NCI-H1092 treated with DMSO at 0.1 percent for 48 hours (cell line): ENCODE measurements at places on chromosomes 16 and 17.

DNA sequence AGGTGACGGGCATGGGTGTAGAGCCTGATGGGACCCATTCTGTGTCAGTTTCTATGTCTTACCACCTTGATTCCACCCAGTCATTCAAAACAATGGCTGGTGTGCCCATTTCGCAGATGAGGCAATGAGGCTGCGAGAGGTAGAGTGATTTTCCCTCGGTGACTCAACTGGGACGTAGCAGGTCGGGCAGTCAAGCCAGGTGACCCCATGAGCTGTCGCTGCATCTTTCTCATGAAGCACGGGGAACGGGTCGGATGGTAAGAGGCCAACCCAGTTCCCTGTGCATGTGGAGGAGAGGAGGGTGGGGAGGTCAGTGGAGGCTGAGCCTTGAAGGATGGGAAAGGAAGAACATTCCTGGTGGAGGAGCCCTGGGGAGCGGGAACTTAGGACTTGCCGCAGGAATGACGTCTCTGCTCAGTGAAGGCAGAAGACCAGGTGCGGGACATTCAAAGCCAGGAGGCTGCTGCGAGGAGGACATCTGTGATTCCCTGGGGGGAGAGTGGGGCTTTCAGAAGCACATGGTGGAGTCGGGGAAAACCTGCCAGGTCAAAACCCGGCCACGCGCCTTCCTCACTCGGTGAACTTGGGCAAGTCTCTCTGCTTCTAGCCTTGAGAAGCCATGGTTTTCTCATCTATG lies 1.1 kb downstream of the IL21R start:
- no peak for DNase-seq

- DNase-seq = no peak
Measured at GRCh38 chr17:51630101-51630671, 369.8 kb downstream of the UTP18 start.

- DNase-seq = no peak
Measured at GRCh38 chr17:74814453-74814852, 38.3 kb upstream of the NAT9 start.

DNA sequence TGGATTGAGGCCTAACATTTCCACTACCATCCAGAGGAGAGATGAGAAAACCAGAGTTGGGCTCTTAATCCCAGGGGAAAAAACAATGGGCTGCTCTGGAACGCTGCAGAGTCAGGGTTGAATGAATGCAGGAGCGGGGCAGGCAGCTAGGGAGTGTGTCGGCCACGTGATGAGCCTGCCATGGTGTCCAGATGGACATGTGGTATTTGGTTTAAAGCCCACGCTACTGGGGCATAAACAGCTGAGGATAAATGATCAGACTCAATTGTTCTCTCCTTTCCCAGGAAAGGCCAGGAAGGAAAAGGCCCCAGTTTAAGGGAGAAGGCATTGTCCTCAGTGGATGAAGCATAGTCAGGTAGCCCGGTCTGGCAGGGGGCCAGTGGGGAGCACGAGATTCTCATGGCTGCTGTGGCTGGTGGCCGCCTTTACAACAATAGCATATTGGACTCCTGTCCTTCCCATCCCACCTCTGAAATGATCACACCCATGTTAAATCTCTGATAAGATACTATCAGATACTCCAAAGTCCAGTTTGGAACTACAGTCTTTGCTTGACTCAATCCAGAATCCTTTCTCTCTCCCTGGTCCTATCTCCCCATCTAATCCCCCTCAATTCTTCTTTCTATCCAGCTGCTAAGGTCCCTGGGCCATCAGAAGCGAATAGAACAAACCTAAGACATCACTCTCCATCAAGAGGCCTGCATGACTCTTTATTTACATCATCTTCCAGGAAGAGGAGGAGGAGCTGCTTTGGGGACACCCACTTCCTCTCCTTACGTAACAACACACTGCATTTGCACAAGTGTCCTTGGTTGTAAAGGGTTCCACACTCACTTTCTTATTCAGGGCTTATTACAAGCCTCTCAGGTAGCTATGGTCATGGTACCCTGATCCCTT lies 20.4 kb downstream of the CA4 start:
- no peak for DNase-seq

DNA sequence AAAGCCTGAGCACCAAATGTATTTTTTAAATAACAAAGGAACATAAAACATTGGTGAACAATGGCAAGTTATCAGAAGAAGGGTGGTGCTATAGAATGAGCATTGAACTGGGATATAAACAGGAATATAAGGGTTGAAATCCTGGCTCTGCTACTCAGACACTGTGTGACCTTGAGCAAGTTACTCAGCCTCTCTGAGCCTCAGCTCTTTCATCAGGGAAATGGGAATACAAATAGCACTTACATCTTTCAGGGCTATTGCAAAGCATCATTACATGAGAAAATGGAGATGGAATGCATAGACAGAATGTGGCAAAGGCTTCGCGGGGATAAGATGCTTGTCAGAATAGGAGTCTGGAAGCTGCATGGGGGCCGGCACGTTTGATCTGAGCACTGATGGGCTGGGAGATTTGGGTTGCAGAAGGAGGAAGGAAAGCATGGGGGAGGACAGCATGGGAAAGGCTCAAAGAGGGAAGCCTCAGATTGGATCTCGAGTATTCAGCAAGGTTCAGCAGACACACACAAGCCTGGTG lies 4.8 kb upstream of the CDH5 start:
- no peak for DNase-seq

- no peak for DNase-seq
Measured at GRCh38 chr17:64109400-64109799, 20.5 kb downstream of the ERN1 start.

GRCh38 chr16:27311448-27311830 lies 2.3 kb upstream of the IL4R start:
- no peak for DNase-seq

DNA sequence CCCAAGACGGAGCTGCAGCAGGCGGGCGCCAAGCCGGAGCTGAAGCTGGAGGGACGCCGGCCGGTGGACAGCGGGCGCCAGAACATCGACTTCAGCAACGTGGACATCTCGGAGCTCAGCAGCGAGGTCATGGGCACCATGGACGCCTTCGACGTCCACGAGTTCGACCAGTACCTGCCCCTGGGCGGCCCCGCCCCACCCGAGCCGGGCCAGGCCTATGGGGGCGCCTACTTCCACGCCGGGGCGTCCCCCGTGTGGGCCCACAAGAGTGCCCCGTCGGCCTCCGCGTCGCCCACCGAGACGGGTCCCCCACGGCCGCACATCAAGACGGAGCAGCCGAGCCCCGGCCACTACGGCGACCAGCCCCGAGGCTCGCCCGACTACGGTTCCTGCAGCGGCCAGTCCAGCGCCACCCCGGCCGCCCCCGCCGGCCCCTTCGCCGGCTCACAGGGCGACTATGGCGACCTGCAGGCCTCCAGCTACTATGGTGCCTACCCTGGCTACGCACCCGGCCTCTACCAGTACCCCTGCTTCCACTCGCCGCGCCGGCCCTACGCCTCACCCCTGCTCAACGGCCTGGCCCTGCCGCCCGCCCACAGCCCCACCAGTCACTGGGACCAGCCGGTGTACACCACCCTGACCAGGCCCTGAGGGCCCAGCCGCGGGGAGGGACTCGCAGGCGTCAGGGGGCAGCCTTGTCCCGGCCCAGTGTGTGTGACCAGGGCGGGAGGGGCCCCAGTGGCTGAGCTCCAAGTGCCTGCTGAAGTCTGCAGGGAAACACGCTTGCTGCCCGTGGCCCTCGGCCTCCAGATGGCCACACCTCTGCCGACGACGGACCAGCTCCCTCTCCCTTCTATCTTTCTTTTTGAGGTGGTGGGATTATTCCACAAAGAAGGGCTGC lies 3.4 kb downstream of the SOX8 start:
- DNase-seq = no peak

GRCh38 chr16:20897253-20897897 lies 2.8 kb downstream of the DCUN1D3 start:
- DNase-seq = no peak

GRCh38 chr17:15261802-15262290 lies 3.3 kb downstream of the PMP22 start:
- no peak for DNase-seq

DNA sequence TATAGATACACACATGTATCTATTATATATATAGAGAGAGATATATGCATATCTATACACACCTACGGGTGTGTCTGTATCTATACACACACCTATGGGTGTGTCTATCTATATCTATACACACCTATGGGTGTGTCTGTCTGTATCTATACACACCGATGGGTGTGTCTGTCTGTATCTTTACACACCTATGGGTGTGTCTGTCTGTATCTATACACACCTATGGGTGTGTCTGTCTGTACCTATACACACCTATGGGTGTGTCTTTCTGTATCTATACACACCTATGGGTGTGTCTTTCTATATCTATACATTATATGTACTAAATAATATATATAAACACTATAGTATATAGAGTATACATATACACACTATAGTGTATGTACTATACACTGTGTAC lies 738.5 kb downstream of the MAF start:
- DNase-seq = no peak

DNA sequence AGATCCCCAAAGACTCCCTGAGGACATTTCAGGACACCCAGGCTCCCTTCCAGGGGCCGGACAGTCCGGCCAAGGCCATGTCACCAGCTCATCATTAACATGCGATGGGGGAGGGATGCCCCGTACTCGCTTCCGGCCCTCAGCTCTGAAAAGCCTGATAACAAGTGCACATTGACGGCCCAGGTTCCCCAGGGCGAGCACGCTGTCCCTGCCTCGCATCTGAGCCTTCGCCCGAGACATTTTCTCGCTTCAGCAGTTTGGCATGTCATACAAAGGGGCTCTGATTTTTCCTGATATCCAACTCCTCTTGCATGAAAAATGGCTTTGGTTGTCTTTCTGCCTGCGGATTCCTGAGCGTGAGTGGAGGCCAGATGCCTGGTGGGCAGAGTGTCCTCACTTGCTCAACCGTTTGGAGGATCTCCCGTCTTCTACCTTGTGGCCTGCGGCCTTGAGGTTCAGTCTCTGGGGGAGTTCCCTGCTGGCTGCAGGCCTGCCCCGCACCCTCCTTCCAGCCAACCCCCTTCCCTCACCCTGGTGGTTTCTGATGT lies 14.1 kb downstream of the CACNG4 start:
- no peak for DNase-seq

- DNase-seq = no peak
Measured at GRCh38 chr16:24652803-24653202, 76.6 kb upstream of the TNRC6A start.

GRCh38 chr17:56926704-56927103 lies 12.9 kb upstream of the TRIM25 start:
- no peak for DNase-seq

GRCh38 chr16:70749006-70749678 lies 51.8 kb downstream of the VAC14 start:
- DNase-seq = peak; percentile 2

- DNase-seq = no peak
Measured at GRCh38 chr16:68228652-68229051, 7.3 kb downstream of the ESRP2 start.

- no peak for DNase-seq
Measured at GRCh38 chr17:81228420-81228819, 5.7 kb upstream of the CEP131 start.

- DNase-seq = no peak
Measured at GRCh38 chr17:14581186-14581830, 280.4 kb downstream of the HS3ST3B1 start.

- no peak for DNase-seq
Measured at GRCh38 chr17:51132964-51133319, 12.3 kb upstream of the SPAG9 start.

DNA sequence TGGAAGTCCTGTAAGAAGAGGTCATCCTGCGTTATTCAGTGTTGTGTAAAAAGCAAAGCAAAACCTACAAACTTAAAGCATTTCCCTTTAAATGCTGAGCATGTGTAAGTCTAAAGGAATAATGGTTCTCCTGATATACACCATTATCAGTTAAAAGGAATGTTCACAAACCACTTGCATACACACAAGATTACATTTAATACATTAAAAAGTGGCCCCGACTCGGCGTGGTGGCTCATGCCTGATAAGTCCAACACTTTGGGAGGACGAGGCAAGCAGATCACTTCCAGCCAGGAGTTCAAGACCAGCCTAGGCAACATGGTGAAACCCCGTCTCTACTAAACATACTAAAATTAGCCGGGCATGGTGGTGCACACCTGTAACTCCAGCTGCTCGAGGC lies 30.5 kb downstream of the CPPED1 start:
- no peak for DNase-seq

DNA sequence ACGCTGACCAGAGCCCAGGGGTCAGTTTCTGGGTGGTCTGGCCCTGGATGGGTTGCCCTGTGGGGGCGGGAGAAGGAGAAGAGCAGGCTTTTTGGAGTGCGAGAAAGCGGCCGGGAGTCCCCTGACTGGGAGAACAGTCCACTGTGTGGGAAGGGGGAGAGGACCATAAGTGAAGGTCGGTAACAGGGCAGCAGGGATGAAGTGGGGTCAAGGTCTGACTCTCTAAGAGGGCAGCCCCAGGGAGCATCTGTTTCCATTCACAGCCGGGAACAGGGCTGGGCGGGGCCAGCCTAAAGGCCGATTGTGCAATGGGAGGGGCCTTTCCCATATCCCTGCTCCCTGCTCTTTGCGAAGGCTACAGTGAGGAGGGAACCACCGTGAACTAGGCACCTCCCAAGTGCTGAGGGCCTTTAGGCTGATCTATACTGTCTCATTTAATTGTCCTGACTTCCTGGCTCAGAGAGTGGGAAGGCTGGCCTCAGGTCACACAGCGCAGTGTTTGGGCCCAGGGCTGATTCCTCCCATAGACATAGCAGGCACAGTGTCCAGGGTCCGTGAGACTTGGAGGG lies 10.4 kb upstream of the WFDC1 start:
- DNase-seq = no peak

DNA sequence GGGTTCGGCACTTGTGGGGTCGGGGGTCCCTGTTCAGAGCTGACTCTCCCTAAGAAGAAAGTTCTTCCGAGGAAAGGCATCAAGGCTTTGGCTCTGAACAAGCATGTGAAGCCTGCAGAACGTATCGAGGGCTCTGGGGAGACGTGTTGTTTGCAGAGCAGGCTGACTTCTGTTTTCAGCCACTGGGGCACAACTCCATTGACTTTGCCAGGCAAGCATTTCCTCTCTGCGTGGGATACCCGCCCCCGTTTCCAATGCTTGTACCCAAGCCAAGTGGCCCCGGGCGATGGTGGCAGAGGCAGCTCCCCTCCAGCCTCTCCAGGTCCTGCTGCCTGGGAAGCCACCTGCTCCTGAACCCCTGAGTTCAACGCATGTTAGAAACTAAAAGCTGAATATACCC lies 255.7 kb downstream of the RBFOX3 start:
- DNase-seq = no peak

- DNase-seq = no peak
Measured at GRCh38 chr17:8001976-8002720, at the start of gene GUCY2D. GUCY2D (plus strand) TSS chr17:8002615; CDS start chr17:8003048, 433 bp downstream.

GRCh38 chr16:31183432-31184428 lies 3.8 kb downstream of the FUS start:
- DNase-seq = no peak

DNA sequence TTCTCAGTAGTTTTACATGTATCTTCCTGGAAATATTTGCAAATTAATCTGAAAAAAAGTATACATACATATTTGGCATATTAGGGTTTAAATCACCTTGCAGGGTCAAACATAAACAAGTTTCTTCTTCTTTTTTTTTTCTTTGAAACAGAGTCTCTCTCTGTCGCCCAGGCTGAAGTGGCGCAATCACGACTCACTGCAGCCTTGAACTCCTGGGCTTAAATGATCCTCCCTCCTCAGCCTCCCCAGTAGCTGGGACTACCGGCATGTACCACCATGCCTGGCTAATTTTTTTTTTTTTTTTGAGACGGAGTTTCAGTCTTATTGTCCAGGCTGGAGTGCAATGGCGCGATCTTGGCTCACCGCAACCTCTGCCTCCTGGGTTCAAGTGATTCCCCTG lies 12.6 kb upstream of the FUS start:
- no peak for DNase-seq

- no peak for DNase-seq
Measured at GRCh38 chr16:77207030-77207429, 7.8 kb downstream of the SYCE1L start.
